ENCODE measurements at places on chromosomes 3 and 15.

DNA sequence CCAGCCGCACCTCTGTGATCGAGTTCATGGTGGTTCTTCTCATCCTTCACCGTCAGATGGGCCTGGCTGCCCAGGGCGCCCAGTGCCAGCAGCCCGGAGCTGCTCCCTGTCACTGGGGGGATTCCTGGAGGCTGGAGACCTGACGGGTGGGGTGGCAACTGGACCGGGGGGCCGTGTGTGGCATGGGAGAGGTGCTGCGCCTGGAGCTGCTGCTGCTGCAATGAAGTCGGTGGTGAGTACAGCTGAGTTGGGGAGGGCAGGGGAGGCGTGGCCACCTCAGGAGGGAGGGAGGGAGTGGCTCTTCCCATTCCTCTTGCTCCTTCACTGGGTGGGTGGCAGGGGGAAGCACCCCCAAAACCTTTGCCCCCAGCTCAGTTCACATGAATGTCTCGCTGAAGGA, 31.7 kb downstream of the TLE3 start:
- DNase-seq, result no peak

DNA sequence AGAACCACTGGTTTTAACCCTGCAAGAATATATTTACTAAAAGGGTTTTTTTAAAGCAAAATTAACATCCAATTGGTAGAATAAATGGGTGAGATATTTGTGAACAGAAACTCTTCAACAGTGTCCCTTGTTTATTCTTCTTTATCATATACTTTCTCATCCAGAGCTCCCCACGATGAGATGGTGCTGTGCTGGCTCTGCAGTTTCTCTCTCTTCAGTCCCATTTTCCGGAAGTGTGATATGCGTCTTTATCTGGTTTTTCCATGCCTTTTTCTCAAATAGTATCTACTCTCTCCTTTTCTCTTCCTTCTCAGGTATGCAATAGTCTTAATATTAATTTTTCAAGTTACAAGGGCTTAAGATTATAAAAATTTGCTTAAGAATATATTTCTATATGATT, 1.5 kb downstream of the EAF2 start:
- no peak for DNase-seq

- no peak for DNase-seq
Observed at GRCh38 chr15:28886431-28887338, 911 bp downstream of the APBA2 start.

DNA sequence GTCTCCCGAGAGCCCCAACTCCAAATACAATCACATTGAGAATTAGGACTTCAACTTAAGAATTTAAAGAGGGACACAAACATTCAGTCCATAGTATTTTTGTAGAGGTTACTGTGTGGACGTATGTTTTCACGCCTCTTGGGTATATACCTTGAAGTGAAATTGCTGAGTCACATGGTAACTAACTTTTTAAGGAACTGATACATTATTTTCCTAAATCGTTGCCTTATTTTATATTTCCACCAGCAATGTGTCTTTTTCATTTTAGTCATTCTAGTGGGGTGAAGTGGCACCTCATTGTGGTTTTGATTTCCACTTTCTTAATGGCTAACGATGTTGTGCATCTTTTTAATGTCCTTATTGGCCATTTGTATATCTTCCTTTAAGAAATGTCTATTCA, 11.8 kb downstream of the PARP15 start:
- DNase-seq, result no peak

DNA sequence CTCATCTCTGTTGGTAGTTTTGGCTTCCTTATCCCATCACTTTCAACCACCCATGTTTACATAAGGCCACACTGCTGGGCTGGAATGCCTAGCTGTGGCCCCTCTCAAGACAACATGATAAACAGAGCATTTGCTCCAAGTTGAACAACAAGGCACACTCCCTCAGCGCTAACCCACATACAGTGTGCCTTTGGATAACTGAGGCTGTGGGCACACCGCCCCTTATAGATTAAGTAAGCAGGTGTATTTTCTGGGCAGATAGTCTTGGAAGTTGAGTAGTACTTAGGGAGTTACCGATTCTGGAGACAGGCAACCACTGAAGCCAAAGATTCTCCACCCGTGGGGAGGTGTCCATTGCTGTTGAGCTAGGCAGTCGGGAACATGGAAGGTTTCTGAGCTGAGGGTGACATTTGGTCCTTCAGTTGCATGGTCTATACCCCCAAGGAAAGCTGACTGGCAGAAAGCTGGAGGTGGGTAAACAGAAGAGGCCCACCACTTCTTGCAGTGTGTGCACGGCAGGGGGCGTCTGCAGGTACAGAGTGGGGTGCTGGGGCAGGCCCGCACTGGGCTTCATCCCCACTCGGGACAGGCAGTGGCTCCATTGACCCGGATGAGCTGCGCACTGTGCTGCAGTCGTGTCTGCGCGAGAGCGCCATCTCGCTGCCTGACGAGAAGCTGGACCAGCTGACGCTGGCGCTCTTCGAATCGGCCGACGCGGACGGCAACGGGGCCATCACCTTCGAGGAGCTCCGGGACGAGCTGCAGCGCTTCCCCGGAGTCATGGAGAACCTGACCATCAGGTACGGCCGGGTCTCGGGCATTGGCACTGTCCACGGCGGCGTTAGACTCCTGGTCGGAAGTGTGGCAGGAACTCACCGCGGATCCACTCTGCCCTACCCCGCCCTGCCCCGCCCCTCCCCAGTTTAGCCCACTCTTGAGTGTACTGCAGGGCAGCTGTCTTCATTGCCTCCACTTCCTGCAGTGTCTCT, 16.8 kb downstream of the NOX5 start:
- no peak for DNase-seq

DNA sequence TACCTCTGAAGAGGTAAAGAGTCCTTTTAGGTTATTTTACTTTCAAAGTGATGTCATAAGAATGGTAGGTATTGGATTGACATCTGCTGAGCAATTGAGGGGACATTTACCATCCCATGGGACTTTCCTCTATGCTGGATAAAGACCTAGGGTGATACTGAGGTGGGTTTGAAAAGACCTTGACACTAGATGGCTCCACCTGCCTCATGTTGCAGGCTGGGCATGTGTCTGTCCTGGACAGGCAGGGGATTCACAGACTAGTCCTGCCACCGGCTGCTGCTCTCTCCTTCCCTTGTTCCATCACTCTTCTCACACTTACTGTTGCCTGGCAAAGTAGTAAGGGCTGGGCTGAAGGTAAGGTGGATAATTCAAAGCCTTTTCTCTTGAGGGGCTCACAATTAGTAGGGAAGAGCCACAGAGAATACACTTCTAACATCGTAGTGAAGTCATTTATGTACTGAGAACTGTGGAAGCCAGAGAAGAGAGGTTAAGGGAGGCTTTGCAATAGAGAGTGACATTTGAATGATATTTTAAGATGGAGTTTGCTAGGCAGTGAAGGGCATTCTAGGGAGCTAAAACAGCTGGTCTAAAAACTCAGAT, 27.7 kb downstream of the TRAK1 start:
- DNase-seq, result peak; percentile 16

DNA sequence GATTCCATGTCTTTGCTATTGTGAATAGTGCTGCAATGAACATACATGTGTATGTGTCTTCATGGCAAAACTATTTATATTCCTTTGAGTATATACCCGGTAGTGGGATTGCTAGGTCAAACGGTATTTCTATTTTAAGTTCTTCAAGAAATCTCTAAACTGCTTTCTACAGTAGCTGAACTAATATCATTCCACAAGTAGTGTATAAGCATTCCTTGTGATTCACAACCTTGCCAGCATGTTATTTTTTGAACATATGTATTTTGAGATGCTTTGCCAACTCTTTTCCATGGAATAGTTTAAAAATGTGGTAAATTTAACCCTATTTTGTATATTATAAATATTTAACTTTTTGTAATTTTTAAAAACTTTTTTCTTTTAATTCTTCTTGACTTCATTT, 592.7 kb upstream of the NAALADL2 start:
- DNase-seq, result no peak

- DNase-seq, result no peak
Observed at GRCh38 chr3:4963669-4964570, 15.3 kb upstream of the BHLHE40 start.
